CD4-positive, alpha-beta T cell treated with Interferon gamma for 1 hour (primary cell): ENCODE measurements at places on chromosomes 5 and 9.
A peak's percentile ranks its signal among the peaks of the same experiment; 100 is the strongest.

DNA sequence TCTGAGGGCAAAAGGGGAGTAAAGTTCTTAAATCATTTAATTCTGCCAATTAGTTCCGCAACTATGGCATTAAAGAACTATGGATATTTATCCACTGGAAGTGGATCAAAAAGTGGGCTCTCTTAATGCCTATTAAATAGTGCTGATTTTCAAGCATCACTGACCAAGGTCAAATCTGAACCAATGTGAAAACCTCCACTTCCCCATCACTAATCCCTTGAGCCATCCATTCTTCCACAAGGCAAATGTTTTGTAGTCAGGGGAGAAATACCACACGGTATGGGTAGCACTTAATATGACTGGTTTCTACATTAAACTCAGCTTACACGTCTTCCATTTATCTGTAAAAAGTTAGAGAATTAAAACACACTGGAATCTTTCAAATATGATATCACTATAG is 57.6 kb downstream of the MLLT3 start:
- no peak for DNase-seq

DNA sequence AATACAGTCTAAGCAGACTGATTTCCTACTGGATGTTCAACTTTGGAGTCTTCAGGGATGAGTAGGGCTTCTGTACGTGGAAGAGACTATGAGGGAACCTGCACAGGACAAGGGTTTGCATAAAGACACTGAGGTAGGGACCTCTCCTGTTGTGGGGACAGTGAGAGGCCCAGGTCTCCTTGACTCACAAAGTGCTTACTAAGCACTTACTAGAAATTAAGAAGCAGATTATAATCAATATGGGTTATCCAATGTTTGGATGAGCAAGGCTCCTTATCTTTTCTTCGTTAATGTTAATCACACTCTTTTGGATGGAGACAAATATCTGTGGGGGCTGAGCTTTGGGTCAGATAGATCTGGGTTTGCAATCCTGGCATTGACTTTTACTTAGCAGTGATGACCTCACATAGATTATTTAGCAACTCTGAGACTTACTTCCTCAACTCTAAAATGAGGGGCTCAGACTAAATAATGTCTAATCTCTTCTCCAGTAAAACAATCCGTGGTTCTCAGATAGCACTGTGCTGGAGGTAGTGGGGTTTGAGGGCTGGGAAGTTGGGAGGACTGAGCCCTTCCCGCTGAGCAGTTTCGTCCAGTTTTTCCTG is 45.9 kb downstream of the PDCD1LG2 start:
- no peak for DNase-seq

- no peak for DNase-seq
Observed at GRCh38 chr5:142601432-142601831, 84.5 kb downstream of the FGF1 start.

DNA sequence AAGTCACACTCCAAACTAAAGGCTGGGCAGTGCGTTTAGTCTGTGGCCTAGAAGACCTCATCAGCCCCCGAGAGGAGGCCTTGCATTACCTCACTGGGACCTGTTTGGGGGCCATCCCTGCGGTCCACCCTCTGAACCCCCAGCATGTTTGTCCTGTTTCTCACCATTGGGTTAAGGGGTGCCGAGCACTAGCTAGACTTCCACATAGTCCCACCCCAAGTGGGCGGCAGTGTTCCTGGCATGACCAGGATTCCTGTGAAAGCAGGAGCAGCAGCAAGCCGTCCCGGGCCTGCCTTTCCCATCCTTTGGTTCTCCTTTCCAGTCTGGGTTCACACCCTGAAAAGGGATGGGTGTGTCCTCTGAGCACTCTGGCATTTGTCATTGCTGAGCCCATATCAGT is 26.6 kb upstream of the SAP30L start:
- DNase-seq, result no peak

- DNase-seq, result no peak
Observed at GRCh38 chr5:67095346-67096171, 101.0 kb downstream of the CD180 start.

- DNase-seq, result no peak
Observed at GRCh38 chr9:128421482-128421996, 882 bp downstream of the CERCAM start.

GRCh38 chr5:82719368-82719767 is 357.8 kb downstream of the TMEM167A start:
- no peak for DNase-seq

DNA sequence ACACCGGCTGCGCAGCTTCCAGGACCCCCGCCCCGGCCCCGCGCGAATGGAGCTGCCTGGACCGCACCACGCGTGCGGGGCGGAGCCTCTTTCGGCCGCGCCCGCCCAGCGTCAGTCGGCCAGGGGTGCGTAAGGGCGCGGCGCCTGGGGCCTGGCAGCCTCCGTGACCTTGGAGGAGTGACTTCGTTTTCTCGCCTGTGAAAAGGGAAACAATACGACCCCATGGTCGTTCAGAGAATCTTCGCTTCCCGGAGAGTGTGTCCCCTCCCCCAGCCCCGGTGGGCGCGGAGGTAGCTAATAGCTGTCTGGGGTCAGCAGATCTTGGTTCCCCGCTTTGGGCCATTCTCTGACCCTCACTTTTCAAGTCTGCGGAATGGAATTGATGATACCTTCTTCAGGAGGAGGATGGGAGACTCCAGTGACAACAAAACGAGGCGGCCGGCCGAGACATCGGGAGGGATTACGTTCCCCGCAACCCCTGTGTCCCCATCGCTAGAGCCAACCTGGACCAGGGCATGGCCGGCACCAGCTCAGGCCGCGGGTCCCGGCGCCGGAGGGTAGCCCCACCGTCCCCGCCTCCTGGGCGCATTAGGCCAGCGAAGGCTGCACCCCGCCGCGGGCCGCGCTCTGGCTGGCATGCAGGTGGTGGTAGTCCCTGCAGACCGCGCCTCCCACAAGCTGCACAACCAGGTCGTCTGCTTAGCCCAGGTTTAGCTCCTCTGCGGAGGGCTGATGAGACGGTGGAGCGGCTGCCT is 5.5 kb upstream of the CDHR2 start:
- peak; percentile 75 for DNase-seq

GRCh38 chr9:122609804-122610203 is 4.7 kb upstream of the OR1Q1 start:
- no peak for DNase-seq

GRCh38 chr5:141692533-141692888 is 10.5 kb upstream of the ARAP3 start:
- DNase-seq, result no peak

DNA sequence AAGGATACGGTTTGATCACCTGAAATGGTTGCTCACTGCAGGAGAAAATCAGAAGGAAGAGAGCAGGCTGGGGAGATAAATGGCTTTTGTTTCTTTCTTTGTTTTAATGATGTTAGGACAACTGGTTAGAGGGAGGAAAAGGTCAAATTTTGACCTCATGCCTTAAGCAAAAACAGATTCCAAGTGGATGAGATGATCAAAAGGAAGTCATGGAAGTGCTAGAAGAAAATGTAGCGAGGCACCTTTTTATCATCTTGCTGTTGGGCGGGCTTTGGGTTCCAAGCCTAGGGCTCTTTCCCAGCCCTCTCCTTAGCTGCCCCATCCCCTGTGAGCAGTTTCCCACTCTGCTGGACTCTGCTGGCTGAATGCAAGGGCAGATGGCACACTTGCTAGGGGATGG is 127.9 kb downstream of the ADAMTS2 start:
- DNase-seq, result no peak

DNA sequence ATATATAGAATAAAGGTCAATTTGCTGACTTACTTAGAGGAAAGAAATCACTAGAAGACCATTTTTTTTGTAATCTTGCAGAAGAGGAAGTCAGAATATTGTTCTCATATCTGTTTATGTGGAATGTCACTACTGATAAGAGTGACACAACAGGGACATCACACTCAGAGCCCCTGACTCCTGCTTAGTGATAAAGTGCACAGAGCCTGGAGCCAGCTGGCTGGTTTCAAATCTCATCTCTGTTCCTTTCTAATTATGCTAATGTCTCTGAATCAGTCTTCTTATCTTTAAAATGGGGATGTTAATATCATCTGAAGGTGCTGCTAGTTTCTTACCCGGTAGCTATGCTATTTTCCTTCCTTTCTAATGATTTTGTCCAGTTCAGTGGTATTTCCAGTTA is 58.6 kb upstream of the LIFR start:
- no peak for DNase-seq

DNA sequence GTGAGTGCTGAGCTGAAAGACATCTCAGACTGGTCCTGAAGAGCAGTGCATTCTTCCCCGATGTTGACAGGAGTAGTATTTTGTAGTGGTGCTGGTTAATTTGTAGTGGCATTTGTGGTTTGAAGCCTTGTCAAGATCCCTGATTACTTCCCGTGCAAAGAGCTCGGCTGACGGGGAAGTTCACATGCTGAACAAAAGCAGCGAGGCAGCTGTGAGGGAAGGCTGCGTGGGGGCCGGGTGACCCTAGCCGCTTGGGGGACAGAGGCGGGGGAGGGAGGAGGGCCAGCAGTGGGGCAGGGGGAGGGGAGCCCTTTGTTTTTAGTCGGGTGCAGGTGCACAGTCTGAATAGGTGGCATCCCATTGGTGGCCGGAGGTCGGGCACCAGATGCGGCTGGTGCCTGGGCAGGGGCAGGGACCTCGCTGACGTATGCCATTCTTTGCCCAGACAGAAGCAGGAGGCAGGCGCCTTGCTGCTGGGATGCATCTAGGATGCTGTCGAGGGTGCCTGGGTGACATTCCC is 64.7 kb downstream of the CRB2 start:
- no peak for DNase-seq

DNA sequence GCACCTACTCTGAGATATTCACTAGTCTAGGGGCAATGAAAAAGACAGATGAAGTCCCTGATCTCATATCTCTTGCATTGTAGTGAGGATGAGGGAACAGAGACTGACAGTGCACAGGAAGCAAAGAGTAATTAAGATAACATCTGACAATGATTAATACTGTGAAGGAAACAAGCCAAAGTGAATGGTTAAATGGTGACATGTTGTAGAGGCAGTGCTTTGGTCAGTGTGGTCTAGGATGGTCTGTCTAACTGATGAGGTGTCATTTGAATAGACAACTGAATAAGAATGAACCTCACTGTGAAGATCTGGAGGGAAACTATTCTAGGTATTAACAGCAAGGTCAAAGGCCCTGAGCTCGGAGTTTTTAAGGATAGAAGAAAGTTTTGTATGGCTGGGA is 333.3 kb upstream of the GRIA1 start:
- DNase-seq, result no peak

- no peak for DNase-seq
Observed at GRCh38 chr9:109418827-109419226, 79.3 kb downstream of the PTPN3 start.

DNA sequence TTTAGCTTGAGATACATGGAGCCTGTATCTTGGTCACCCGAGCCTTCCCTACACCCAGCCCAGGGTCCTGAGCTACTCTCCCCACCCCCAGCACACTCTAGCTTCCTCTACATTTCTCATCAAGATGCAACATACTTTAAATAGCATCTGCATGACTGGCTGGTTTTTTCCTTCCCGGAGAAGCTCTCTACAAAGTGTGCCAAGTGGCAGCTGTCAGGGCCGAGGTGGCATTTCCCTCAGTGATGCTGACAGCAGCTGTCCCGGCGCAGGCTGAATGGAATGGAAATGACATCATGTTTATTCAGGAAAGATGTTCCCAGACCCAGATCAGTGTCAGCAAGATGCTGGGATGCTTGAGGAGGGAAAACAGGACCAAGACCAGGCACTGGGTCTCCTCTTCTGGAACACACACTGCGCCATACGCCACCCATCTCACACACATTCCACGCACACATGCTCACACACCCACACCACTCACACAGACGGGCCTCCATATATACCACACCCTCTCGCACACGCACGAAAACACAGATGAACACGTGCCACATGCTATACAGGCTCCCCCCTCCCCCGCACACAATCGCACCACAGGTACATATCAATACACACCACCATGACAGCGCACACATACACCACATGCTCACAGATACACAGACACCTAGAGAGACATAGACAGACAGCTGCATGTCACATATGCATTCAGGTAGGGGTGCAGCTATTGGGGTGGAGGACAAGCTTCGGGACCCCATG is 67.8 kb downstream of the LHX2 start:
- no peak for DNase-seq

DNA sequence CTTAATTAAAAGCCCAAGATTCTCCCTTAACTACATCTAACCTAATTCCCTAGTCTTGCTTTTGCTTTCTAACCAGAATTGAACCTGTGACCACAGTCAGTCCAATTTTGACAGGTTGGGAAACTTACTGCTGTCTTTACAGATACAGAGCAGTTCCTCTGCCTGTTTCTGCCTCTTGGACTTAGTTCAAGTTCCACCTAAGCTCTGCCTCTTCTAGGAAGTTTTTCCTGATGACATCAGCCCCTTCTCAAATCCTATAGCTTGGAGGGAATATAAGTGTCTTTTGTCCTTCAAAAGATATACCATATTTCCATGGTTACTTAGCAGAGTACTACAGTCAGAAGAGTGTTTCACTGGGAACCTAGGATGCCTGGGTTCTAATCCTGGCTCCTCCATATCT is 31.7 kb downstream of the BRINP1 start:
- no peak for DNase-seq

DNA sequence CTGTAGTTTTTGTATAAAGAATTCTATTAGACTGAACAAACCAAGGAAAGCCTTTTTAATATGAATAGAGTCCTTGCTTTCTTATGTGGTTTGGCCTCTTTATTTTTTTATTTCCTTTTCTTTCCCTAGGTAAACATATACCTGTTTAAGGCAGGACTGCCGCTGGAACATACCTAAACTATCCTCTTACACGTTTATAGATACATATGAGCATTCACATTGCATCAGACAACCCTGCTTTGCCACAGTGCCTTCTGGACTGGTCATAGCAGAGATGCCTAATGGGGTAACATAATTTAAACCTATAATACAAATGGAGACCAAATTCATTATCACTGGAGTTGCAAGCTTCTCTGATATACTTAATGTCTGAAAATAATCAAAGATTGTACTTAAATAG is 12.5 kb downstream of the GRAMD2B start:
- DNase-seq, result no peak

GRCh38 chr5:153470736-153471135 is 19.7 kb upstream of the GRIA1 start:
- no peak for DNase-seq

GRCh38 chr5:87300744-87301143 is 33.1 kb downstream of the RASA1 start:
- DNase-seq, result peak; percentile 14

- DNase-seq, result no peak
Observed at GRCh38 chr5:94872526-94872925, 254.1 kb downstream of the SLF1 start.

DNA sequence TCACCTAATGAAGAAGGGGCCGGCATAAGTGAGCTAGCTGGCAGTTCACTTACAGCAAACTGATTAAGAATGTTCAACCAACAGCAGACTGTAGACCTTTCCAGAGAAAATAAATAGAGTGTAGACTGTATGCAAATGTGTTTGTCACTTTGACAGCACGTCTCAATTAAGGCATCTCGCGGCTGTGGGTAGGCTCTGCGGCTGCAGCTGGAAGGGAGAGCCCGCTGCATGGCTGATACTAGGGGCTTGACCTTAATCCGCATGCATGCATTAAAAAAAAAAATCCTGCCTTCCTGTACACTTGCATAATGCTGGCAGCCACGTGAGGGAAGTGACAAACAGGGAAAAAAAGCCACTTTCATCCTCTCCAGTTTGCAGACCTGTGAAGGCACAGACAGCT is 82.3 kb downstream of the CRB2 start:
- no peak for DNase-seq

GRCh38 chr5:69502767-69503488 is 10.3 kb downstream of the OCLN start:
- DNase-seq, result no peak

- DNase-seq, result peak; percentile 67
Observed at GRCh38 chr5:42993516-42994245, 46.4 kb downstream of the ANXA2R start.

- no peak for DNase-seq
Observed at GRCh38 chr9:81456431-81457006, 232.8 kb downstream of the TLE1 start.

GRCh38 chr5:151456321-151456940 is 9.0 kb downstream of the SLC36A1 start:
- no peak for DNase-seq
